Urothelium cell line (cell line): ENCODE measurements at places on chromosomes 5 and 9.

DNA sequence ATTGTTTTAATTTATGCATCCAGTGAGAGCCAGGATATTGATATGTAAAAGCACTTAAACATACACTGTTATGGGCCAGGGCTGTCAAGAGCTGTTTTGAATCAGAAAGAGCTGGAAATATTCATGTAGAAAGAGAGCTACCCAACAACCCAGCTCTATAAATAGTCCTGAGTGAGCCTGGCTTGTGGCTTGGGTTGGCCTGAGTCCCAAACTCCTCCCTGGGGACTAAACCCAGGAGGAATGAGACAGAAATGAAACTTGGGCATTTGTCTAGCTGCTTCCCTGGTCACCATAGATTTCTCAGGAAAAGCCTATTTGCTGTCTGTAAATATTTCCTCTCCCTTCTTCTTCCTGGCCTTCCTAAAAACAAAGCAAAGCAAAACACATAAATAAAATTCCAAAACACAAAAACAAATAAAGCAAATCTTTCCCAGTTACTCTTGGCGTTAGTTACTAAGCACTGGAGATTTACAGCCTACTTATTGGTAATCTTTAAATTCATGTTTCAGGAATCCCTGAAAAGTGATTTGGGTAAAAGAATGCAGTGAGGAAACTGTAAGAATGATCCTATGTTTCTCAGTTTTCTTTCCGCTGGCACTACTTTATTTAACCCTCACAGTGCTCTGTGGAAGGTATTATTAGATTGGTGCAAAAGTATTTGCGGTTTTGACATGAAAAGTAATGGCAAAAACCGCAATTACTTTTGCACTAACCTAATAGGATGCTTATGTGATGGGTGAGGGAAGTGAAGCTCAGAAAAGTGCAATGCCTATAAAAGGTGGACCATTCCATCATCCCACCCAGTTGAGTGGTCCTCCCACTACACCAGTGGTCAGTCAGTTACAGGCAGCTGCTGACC lies 111.8 kb downstream of the CARTPT start:
- DNase-seq, result peak; percentile 75

GRCh38 chr9:98807070-98807813 lies at the start of gene GALNT12:
TSS of gene GALNT12 (plus strand) at chr9:98807670. CDS start at chr9:98807699, 29 bp downstream.
- DNase-seq, result peak; percentile 64

GRCh38 chr9:15274425-15274824 lies 32.6 kb downstream of the TTC39B start:
- DNase-seq, result no peak

DNA sequence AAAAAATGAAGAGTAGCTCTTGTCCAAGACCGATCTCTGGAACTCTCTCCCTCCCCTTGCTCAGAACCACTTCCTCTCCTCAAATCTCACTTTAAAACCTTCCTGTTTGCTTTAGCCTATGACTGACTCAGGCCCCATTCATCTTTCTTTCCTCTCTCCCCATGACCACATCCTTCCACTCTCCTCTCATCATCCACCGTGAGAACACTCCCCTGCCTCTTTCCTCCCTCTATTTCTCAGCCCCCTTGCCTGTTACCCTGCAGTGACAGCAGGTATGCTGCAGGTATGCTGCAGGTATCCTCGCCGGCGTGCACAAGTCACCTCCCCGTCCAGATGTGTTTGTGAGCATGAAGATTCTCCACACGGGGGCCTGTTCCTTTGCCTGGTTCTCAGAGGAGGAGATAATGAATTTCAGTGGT lies 505.3 kb downstream of the CCDC171 start:
- peak; percentile 48 for DNase-seq

DNA sequence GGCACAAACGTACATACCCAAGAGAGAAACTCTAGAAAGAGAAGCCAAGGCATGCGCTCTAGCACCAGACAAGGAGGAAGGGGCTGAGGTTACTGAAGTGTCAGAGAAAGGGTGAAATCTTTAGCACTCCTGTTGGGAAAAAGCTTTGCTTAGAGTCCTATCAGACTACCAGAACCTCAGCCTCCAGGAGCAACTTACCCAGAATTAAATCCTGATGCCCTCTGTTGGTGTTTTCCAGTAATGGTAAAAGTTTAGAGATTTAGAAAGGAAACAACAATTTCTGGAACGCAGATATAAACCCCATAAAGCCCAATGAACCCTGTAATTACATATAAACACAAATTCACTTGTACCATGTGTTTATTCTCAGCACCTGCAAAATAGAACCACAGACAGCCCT lies 33.2 kb upstream of the ASTN2 start:
- peak; percentile 10 for DNase-seq

- DNase-seq, result peak; percentile 45
Measured at GRCh38 chr5:42718591-42718990, 38.0 kb upstream of the CCDC152 start.

GRCh38 chr5:132883261-132883834 lies 9.9 kb downstream of the LEAP2 start:
- DNase-seq, result peak; percentile 73

GRCh38 chr5:17302604-17303003 lies 85.2 kb downstream of the BASP1 start:
- DNase-seq, result no peak

DNA sequence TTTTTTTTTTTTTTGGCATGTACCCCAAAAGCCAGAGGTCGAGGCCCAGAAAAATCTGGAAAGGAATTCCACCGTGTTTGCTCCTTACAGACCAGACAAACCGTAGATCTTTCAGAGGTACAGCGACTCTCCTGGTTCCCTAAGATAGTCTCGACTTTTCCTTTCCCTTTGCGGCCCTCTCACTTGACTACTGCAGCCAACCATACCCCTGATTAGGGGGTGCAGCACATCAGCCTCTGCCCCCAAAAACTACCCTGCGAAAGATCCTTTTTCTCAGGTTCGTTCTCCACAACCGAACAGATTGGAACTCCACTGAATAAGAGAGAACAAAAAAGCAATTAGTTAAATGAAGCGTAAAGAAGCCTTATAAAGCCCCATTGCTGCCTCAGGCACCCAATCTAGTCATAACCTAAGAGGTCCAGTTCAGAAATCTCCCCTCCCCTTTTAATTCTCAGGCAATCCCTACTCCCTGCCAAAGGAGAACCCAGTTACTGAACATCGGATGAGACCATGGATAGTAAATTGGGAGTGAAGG lies 379 bp upstream of the TICAM2 start:
- DNase-seq, result no peak

- DNase-seq, result no peak
Measured at GRCh38 chr9:127055745-127056402, 66.6 kb downstream of the ANGPTL2 start.

DNA sequence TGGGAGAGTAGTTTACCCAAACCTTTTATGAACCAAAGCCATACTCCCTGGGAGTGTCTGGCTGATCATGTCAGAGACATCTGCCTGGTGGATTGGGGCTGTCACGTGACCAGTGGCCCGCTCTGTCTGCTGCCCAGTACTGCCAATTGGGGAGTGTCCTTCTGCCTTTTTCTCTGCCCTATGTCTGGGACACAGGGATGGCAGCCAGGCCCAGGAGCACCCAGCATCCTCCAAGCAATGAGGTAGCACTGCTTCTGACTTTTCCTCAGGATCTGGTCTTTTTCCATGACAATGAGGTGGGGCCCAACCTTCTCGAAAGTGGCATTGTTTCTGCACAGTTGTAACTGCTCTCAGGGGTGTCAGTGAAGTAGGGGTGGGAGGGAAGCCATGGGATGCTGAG lies 21.8 kb downstream of the DAPK1 start:
- DNase-seq, result no peak

GRCh38 chr5:168675883-168676408 lies 96.8 kb upstream of the PANK3 start:
- no peak for DNase-seq

DNA sequence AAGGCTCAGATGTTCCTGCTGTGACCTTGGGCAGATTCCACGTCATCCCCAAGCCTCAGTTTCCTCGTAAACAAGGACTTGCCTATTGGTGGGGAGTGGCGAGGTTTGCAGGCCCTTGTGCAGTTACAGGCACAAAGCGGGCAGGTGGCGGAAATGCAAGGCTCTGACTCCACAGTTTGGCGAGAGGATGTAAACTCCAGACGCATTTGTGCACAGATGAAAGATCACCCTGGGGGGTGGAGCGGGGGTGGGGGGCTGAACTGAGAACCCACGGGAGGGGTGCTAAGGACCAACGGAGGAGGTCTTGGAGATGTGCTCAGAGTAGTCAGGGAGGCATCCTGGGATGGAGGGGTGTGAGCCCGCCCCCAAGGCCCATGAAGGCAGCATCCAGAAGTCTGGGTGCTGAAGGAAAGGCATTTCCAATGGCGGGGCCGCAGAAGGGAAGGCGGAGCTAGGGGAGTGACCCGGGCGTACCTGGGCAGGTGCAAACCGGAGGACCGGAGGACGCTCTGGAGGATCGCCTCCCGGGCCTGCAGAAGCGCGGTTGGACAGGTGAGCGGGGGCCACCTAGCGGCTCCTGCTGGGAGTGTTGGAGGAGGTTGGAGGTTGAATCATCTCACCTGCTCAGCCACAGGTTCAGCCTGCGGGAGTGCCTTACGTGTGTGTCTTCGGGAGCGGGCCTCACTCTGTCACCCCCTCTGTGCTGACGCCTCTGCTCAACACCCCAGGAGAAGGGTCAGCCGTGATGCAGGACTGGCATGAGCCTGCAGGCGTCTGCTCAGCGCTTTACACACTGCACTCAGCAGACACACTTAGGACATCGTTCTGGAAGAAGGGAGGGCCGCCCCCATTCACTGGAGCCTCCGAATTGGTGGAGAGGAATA lies 1.9 kb upstream of the FIBCD1 start:
- DNase-seq, result peak; percentile 77

DNA sequence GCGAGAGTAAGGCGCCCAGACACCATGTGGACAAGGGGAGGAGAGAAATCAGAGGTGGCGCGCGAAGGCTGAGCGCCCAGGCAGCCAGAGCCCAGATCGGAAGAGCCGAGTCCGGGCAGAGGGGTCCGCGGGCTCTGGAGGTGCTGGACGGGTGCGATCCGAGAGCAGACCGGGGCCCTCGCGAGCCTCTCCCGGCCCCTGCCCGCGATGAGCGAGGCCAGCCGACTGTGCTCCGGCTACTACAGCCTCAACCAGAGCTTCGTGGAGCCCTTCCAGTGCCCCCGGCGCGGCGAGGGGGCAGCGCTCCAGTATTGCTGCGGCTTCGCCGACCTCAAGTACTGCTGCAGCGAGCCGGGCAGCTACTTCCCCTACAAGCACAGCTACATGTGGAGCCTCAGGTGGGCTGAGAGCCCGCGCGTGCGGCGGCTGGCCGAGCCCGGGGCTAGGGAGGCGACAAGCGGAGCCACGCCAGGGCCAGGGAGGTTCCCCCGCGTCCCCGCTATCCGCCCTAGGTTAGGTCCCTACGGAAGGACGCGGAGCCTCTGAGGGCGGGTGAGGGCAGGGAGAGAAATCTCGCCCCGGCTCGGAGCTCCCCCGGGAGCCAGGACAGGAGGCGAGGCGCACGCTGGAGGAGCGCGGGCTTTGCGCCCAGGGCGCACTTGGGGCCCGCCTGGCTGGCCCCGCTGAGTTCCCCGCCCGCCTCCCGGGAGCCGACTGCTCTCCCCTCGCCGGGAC lies at the start of gene SHISAL2B:
Gene SHISAL2B, plus strand, starts transcription at position 87 of the 735 bp plus-strand sequence. Its CDS starts 121 bp downstream, at position 208.
- peak; percentile 56 for DNase-seq

- DNase-seq, result no peak
Measured at GRCh38 chr5:129018837-129019236, 53.5 kb downstream of the SLC27A6 start.

DNA sequence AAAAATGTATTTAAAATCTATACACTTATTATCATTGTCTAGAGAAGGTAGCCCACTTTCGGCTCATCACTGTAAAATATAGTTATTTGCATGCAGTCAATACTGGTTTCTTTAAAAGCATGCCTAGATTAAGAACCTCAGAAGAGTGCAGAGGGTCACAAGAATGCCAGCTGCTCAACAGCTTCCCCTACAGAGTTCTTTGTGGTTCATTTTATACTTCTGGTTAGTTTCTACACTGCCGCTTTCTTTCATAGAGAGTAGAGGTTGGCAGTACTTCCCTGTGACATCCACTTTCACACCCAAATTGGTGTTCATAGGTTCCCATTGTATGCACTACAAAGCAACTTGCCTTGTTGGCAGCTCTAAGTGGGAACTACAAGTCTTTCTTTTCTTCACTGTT lies 137.3 kb downstream of the KIAA0825 start:
- DNase-seq, result no peak

- DNase-seq, result no peak
Measured at GRCh38 chr5:79536193-79536906, 22.4 kb upstream of the HOMER1 start.

- no peak for DNase-seq
Measured at GRCh38 chr5:146400201-146400600, 46.9 kb upstream of the TCERG1 start.

GRCh38 chr5:10364186-10364689 lies 10.7 kb downstream of the MARCHF6 start:
- DNase-seq, result no peak

DNA sequence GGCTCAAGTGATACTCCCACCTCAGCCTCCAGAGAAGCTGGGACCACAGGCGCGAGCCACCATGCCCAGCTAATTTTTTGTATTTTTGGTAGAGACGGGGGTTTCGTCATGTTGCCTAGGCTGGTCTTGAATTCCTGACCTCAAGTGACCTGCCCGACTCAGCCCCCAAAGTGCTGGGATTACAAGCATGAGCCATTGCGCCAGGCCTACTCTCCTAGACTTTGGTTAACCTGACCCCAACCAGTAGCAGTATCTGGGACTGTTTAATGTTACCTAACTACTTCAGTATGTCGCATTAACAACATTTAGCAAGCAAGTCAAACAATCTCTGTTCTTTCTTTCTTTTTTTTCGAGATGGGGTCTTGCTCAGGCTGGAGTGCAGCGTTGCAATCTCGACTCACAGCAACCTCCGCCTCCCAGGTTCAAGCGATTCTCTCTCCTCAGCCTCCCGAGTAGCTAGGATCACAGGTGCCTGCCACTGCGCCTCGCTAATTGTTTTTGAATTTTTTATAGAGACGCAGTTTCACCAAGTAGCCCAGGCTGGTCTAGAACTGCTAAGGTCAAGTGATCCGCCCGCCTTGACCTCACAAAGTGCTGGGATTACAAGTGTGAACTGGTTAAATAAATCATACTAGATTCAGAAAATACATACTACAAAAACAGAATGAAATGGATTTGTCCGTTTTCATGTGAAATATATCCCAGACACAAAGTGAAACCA lies 2.0 kb downstream of the AK3 start:
- no peak for DNase-seq

DNA sequence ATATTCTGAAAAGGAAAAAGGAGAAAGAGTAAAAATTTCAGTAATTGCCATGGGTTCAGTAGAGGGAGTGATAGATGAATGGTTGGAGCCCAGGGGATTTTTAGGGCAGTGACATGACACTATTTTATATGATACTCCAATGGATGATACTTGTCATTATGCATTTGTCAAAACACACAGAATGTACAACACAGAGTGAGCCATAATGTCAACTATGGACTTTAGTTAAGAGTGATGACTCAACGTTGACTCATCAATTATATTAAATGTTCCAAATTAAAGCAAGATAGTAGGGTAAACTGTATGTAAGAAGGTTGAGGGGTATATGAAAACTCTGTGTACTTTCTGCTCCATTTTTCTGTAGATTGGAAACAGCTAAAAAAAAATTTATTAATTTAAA lies 586.4 kb downstream of the TAF11L14 start:
- DNase-seq, result no peak

DNA sequence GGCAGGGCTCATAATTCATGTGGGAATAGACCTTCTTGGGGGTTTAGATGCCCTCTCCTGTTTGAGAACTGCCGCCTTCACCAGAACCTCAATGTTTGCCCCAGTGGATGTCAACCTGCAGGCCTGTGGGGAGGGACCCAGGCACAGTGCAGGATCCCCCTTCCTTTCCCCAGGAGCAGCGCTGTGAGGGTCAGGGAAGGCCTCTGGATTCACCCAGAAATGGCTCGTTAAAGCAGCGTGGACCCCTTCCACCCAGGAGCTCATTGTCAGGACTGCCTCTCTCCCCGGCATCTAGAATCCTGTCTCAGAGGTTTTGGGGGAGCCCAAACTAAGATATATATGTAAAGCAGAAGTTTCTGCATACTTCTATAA lies 188.3 kb downstream of the GADD45G start:
- no peak for DNase-seq
